ENCODE measurements at places on chromosomes 5 and 9. TPM values are rescaled to one million over a fixed set of nuclear protein-coding genes. Genes with fewer than 3 reads are reported as not detected.

Gene VDAC1
- 166 TPM for total RNA-seq

Gene ATP6V1G1
- total RNA-seq = 202 TPM

Gene ZNF883
- total RNA-seq = 0.78 TPM

Gene RLN2
- total RNA-seq = not detected

Gene CANX
- 949 TPM for total RNA-seq

DNA sequence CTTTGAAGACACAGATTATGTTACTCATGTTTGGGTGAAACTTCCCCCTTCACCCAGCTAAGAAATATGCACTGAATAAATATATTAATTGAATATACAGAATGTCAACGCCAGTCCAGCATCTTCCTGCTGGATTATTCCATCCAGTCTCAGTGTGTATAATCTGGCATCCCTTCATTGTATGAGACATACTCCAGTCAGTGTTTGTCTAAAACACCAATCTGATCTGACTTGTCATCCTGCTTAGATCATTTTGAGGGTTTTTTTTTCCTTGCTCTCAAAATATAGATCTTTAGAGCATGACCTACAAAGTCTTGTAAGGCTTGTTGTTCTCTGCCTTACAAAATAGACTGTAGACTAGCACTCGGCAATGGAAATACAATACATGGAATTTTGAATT, 195.1 kb downstream of the SMARCA2 start:
- no peak for DNase-seq

- no peak for DNase-seq
Measured at GRCh38 chr9:22141908-22142307, 132.8 kb upstream of the CDKN2B start.

DNA sequence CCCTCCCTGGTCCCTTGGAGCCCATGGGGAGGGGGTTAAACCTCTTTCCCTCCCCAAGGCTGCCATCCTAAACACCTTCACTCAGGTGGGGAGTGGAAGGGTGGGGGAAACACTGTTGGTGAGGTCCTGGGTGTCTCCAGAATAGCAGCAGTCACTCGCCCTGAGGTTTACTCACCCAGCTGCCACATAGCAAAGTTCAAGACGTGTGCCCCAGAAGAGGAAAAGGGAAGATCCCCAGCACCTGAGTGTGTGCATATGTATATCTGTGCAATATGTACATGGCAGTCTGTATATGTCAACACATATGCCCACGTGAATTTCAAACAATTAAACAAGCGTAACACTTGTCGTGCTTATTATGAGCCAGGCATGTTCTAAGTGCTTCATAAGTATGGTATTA, 31.3 kb upstream of the SMU1 start:
- DNase-seq = no peak

DNA sequence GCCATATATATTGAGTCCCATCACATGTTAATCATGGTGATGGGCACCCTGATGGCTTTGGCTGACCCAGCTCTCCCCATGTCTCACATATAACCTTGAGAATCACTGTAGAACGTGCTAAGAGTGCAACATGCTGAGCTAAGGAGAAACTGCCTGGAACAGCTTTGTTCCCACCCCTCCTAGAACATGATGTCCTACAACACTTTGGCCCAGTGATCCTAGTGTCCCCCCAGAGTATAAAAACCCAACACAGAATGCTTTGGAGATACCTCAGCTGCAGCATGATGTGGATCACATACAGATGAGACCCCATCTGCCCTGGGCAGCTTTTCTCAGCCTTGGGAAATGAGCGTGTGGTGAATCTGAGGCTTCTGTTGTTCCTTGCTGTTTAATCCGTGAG, 343.5 kb downstream of the NFIB start:
- DNase-seq = no peak

GRCh38 chr5:115179030-115179393, 9.3 kb upstream of the TRIM36 start:
- no peak for DNase-seq

GRCh38 chr9:128163027-128163515, 3.0 kb downstream of the BBLN start:
- no peak for DNase-seq

DNA sequence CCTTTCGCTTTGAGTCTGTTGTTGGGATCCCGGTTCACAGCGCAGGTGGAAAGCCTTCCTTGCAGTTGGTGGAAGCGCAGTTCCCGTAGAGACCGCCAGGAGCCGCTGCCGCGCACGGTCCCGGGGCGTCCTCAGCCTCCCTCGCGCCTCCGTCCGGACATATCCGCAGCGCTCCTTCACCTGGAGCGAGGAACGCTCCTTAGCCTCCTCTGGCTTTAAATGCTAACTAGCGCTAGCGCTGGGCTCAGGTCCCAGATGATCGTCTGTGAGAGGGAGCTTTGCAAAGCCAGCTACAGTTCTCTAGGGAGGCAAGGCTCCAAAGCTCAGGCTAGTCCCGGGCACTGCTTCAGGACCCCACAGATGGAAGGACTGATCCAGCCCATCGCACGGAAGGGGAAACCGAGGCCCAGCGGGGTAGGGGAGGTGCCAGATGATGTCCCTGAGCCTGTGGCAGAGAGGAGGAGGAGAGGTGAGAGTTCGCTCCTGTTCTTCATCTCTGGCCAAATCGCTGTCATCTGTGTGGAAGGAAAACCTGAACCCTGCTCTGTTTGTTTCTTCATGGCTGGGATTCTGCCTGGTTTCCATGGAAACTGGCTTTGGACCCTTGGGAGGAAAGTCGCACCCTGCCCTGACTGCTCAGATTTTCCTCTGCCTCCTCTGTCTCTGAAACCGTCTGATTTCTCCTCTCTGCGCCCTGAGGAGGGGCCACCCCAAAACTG, 31.4 kb downstream of the COL15A1 start:
- DNase-seq = peak; percentile 86

DNA sequence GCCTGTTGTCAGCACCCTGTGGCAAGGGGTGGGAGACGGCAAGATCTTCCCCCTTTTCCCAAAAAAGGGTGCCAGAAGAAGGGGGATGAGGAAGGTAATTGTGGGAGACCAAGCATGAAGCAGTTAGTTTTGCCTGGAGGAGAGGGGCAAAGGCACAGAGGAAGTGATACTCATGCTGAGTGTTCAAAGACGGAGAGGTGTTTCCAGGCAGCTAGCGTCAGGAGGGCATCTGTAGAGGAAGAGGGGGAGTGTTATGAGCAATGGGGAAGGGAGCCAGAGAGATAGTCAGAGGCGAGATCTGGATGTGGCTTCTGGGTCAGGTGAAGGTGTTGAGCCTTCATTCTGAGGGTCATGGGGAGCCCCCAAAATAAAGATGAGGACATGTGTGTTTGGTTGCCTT, 26.9 kb upstream of the ADAM19 start:
- DNase-seq = no peak

- no peak for DNase-seq
Measured at GRCh38 chr5:93069276-93069675, 511.7 kb downstream of the NR2F1-AS1 start.

GRCh38 chr9:89549031-89549644, 51.2 kb upstream of the SEMA4D start:
- DNase-seq = peak; percentile 75

- no peak for DNase-seq
Measured at GRCh38 chr9:91546574-91546973, 122.9 kb upstream of the NFIL3 start.

DNA sequence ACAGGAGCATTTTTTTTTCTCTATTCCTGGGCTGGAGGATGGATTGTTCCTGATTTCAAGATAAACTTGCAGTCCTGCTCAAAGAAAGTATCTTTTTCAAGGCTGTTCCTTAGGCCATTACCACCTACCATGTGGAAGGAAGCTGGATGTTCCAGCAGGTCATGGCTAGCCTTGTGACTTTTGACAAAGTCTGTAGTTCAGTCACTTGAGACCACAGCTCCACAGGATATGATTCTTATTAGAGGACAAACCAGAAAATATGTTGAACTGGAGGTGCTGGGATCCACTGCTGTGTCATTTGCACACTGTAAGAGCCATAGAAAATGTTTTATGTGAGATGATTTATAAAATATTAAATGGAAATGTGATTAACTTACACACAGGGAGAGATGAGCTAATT, 184.2 kb upstream of the ACO1 start:
- DNase-seq = no peak

GRCh38 chr9:104779946-104780535, 16.1 kb downstream of the NIPSNAP3B start:
- no peak for DNase-seq

- DNase-seq = no peak
Measured at GRCh38 chr5:14359069-14360043, 216.2 kb downstream of the TRIO start.

GRCh38 chr9:122340161-122340560, 30.7 kb upstream of the PTGS1 start:
- DNase-seq = no peak
